ENCODE measurements at places on chromosomes 1 and 21.

DNA sequence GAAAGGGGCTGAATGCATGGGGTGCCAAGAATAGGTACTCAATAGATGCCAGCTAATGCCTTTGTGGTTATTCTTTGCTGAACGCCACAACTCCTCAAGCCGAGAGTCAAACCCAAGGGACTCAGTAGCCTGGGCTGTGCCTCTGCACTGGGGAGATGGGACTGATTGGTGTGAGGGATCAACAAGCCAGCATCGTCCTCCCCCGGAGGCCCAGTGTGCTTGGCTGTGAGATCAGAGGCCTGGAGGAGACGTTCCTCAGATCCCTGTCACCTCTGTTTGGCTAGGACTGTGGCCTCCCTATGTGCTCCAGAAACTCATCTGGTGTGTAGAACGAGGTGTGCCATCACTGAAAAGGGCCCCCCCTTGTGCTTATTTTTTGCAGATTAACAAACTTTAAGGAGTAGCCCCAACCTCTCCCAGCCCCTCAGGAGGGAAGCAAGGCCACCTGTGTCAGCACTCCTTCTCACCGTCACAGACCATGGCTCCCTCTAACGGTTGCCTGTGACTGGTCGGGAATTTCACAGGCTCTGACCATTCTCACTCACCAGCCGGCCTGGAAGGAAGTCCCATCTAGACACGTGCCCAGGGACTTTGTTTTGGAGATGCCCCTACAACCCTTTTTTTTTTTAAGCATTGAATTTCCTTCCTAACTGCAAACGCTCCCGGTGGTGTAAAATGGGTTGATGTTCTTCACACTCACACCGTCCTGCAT, 194.0 kb upstream of the VAMP3 start:
- DNase-seq, result no peak

DNA sequence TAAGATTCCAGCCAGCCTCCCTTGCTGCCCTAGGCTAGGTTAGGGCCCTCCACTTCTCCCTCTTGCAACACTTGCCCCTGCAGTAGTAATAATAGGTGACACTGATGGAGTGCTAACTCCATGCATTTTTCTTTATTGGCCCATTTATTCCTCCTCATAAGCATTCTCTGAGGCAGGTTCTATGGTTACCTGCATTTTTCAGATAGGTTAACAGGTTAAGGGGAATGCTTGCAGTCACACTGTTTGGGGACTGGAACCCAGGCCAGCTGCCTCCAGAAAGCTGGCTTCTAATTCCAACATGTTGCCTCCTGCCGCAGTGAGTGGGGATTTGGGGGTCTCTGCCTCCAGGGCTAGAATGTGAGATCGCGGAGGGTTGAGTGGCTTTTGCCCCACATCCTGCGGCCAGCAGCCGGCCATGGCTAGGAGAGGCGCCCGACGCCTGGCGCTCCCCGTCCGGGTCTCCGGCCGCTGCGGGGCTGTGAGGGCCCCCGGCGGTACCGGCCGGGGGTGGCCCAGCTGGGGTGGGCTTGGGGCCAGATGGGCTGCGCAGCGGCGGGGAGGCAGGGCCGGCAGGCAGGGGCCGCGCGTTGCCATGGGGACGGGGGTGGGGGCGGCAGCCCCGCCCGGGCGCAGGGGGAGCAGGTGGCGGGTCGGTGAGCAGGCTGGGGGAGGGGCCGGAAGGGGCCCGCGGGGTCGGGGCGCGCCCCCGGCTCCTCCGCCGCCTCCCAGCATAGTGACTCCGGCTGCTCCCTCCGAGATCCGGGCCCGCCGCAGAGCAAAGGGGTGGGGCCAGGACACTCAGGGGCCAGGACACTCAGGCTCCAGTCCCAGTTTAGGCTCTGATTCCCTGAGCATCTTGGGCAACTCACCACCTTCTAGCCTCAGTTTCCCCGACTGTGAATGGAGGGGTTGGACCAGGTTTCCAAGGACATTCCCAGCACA, 68.4 kb upstream of the SSBP3 start:
- no peak for DNase-seq

GRCh38 chr1:79848316-79848715, 841.8 kb upstream of the ADGRL4 start:
- DNase-seq, result no peak

DNA sequence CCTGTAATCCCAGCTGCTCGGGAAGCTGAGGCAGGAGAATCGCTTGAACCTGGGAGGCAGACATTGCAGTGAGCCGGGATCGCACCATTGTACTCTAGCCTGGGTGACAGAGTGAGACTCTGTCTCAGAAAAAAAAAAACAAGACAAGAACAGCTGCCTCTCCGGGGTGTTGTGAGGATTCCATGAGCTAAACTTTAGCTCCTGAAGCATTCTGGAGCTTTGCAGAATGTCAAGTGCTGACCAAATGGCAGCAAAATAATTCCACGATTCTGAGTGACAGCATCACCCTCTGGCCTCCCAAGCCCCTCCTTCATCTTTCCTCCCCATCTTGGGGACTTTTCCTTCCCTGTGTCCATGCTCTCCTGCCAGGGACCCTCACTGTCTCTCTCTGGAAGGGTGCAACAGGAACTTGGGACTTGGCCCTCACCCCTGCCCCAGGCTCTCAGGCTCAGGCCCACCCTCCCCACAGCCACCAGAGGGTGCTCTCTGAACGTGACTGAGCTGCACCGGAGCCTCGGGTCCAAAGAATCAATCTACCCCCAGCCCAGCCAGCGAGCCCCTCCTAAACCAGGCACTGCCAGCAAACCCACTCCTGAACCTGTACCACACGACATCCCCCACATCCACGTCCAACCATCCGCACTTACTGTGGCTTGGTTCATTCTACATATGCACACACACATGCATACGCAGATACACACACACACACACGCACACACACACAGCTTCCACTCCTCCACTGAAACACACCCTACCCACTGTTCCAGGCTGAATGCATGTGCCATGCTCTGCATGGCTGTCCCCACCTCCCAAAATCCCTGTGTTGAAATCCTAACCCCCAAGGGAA, 45.7 kb downstream of the ACOT7 start:
- DNase-seq, result no peak

GRCh38 chr1:219304227-219305226, 130.8 kb downstream of the LYPLAL1 start:
- no peak for DNase-seq

DNA sequence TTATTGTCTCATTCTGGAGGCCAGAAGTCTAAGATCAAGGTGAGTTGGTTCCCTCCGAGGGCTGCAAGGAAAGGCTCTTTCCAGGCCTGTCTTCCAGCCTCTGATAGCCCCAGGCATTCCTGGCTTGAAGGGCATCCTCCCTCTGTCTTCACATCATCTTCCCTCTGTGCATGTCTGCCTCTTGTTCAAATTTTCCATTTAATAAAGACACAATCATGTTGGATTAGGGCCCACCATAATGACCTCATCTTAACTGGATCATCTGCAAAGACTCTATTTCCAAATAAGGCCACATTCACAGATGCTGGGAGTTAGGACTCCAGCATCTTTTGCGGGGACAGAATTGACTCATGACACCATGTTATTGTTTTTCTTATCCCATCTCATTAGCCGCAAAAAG, 24.5 kb downstream of the HUNK start:
- DNase-seq, result no peak
